ENCODE measurements at places on chromosomes 16 and 17.

DNA sequence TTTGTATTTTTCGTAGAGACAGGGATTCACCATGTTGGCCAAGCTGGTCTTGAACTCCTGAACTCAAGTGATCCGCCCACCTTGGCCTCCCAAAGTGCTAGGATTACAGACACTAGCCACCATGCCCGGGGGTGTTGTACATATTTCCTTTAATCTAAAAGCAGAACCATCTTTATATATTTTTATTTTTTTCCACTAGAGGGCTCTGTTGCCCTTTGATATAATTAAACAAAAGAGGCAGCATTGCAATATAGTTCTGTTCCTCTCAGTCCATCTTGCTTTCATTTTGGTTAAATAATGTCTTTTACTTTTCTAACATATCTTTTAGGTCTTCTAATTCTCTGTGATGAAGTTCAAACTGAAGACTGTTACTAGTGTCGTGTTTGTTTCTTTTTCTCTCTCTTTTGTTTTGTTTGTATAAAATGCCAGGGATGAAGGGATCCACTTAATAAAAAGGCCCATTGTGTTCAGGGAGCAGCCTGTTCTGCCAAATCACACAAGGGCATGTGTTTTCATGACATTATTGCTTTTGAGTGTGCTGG, 23.4 kb downstream of the WWOX start:
- no peak for DNase-seq

- no peak for DNase-seq
Observed at GRCh38 chr17:62760059-62760944, 47.8 kb downstream of the MARCHF10 start.

DNA sequence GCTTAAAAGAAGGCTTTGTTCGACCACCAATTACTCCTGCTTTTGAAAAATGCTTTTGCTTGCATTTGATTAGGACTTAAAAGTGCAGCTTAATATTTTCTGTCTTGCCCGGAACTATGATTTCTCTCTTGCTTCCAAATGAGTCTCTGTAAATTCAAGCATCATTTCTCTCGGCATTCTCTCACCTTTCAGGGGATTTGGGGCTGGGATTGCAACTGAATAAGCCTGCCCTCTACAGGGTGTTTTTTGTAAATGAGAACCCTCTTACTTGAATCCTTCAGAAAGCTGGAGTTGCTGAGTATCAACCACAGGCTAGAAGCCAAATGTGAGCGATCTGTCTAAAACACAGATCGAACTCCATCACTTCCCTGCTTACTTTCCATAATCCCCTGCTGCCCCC, 234.6 kb downstream of the TMEM114 start:
- no peak for DNase-seq

GRCh38 chr16:49621241-49622083, 234.4 kb downstream of the ZNF423 start:
- DNase-seq: no peak
